ENCODE measurements at places on chromosomes 7 and 10.

GRCh38 chr10:22792161-22792560 lies 77.8 kb upstream of the PIP4K2A start:
- DNase-seq = no peak

DNA sequence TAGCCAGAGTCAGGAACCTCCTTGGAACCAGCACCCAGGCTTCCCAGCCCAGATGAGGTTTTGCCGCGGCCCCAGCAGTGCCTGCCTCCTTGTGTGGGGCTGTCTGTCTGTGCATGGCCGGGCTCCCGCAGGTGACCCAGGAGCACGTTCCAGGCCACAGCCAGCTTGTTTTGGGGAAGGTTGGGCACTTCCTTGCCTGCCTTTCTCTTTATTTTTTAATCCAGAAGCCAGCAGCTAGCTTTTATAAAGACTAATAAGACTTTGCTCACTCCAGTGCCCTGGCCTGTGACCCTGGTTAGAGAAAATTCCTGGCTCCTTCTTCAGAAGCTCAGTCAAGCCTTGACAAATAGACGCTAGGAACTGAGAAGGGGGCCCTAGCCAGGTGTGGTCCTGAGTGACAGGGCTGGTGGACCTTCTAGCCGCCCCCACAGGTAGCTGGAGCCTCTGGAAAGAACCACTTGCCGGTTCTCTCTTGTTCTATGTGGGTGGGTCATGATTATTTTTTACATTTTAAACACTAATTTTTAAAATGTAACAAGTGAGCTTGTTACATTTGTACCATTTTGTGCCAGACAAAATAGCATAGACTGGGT lies 837 bp downstream of the SLC29A3 start:
- DNase-seq = no peak

DNA sequence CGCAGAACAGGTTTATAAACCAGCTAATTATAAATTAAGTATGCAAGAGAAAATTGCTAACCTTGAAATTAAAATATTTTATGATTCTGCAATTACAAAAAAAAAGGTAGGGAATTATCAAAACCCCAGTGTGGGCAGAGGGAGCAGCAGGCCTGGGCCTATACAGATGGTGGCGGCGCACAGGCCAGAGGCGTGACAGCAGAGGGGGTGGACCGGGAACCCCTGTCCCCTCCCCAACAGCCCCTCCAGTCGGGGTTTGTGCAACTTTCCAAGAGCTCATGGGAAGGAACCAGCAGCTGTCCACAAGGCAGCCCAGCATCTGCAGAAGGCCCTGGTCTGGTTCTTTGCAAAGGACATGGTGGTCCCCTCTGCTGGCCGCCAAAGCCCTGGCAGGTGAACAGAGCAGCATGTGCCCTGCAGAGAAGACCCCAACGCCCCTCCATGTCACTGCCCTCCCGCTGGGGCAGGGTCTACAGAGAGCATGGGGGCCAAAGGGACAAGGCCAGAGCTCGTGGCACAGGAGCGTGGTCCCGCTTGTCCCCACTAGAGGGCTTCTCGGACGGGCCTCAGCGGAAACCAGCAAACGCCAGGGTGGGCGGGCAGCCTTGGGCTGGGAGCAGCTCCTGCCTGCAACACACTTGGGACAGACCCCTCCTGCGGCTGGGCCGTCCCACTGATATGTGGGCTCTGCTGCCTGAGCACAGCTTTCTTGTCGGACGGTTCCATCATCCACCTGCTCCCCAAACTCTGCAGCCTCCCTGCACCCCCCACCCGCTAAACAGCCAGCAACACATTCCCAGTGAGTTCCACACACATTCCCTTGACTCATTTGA lies 75.1 kb downstream of the EBF3 start:
- no peak for DNase-seq

- DNase-seq = no peak
These were observed 81.5 kb downstream of the LYZL1 start for GRCh38 chr10:29370097-29371092.

DNA sequence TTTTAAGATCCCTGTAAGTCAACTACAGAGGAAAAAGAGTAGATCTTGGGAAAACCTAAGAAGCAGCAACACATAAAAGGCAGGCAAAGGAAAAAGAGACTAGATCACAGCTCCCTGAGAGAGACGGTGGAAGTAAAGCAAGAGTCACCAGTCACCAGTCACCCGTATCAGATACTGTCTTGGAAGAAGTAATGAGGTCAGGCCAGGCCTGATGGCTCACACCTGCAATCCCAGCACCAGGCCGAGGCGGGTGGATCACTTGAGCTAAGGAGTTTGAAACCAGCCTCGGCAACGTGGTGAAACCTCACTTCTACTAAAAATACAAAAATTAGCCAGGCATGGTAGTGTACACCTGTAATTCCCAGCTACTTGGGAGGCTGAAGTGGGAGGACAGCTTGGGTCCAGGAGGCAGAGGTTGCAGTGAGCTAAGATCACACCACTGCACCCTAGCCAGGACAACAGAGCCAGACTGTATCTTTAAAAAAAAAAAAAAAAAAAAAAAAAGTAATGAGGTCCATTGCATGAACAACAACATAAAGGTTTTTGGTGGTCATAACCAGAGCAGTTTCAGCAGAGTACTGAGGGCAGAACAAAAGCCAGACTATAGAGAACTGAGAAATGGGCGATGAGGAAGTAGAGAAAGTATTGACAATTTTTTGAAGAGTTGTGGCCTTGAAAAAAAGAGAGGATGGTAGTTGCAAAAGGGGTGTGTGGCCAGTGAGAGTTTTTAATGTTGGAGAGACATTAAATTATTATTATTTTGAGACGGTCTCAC lies 16.9 kb downstream of the ZNF713 start:
- no peak for DNase-seq

DNA sequence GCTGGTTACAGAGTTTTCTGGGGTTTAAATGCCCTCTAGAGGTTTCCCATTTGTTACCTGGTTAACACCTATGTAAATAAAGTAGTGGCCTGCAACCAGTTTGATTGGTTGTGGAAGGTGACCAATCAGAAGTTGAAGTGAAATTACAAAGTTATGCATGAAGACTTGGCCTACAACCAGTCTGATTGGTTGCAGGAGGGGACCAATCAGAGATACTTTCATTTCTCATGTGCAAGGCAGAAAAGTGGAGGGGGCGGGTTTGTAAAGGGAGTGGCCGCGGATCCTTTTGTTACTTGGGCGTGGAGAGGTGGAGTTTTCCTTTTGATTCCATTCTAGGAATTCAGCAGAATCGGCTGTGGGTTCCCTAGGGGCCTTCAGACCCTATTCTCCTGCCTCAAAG lies 80.8 kb downstream of the SEC23IP start:
- no peak for DNase-seq
